ENCODE measurements at places on chromosomes 4 and X. TPM values are rescaled to one million over a fixed set of nuclear protein-coding genes. Genes with fewer than 3 reads are reported as not detected.

RNF175 gene
- total RNA-seq = 0.91 TPM

APLN gene
- not detected for total RNA-seq

HDAC8 gene
- 14.4 TPM for total RNA-seq

CSAG2 gene
- total RNA-seq = not detected

PAGE1 gene
- not detected for total RNA-seq

MTMR8 gene
- total RNA-seq = 5.6 TPM

RHOXF1 gene
- total RNA-seq = not detected

FAM149A gene
- 5.1 TPM for total RNA-seq

CD40LG gene
- 80.0 TPM for total RNA-seq

EMCN gene
- not detected for total RNA-seq

SPANXD gene
- total RNA-seq = not detected

TMSB15A gene
- 0.51 TPM for total RNA-seq

SPANXA1 gene
- total RNA-seq = not detected

DMP1 gene
- total RNA-seq = not detected

DUX4 gene
- not detected for total RNA-seq

CITED1 gene
- not detected for total RNA-seq

SLC10A3 gene
- total RNA-seq = 15.6 TPM

F11 gene
- not detected for total RNA-seq

MAGEA10 gene
- total RNA-seq = not detected

XAGE1B gene
- total RNA-seq = not detected

MSX1 gene
- not detected for total RNA-seq

SSX2B gene
- not detected for total RNA-seq

FREM3 gene
- not detected for total RNA-seq

TXK gene
- 48.2 TPM for total RNA-seq

ARX gene
- total RNA-seq = not detected

CSAG1 gene
- not detected for total RNA-seq

CCDC110 gene
- total RNA-seq = 0.50 TPM

UGT8 gene
- not detected for total RNA-seq

ARHGAP24 gene
- total RNA-seq = not detected

MAGEA2B gene
- not detected for total RNA-seq

CTAG1B gene
- total RNA-seq = not detected

TMEM47 gene
- not detected for total RNA-seq

CCSER1 gene
- 0.23 TPM for total RNA-seq

CDX4 gene
- not detected for total RNA-seq

TIGD4 gene
- not detected for total RNA-seq

CFAP99 gene
- not detected for total RNA-seq

UGT2B7 gene
- total RNA-seq = not detected

ZNF41 gene
- total RNA-seq = 10.6 TPM

PGAM4 gene
- not detected for total RNA-seq

RPL34 gene
- total RNA-seq = 1,802 TPM

ITIH6 gene
- total RNA-seq = not detected

SLC9B1 gene
- total RNA-seq = 1.4 TPM

CPE gene
- total RNA-seq = not detected

CDS1 gene
- total RNA-seq = 0.07 TPM

FHDC1 gene
- 0.14 TPM for total RNA-seq

C4orf51 gene
- total RNA-seq = not detected

MID1 gene
- total RNA-seq = 2.7 TPM

FAM156B gene
- total RNA-seq = 23.3 TPM

ASB9 gene
- total RNA-seq = 2.5 TPM

SASH3 gene
- total RNA-seq = 82.7 TPM

INTS12 gene
- total RNA-seq = 16.3 TPM

PTCHD1 gene
- not detected for total RNA-seq

PNMA5 gene
- not detected for total RNA-seq

KCNE5 gene
- total RNA-seq = 0.51 TPM

HTN3 gene
- not detected for total RNA-seq

Data from activated naive CD4-positive, alpha-beta T cell treated with anti-CD3 and anti-CD28 coated beads, Interleukin-2, amount 50 U/mL, for 72 hours (primary cell).